Naive B cell (primary cell): ENCODE measurements at places on chromosomes 7 and 10.
A peak's percentile ranks its signal among the peaks of the same experiment; 100 is the strongest.

- no peak for DNase-seq
These were observed 103.4 kb upstream of the GLI3 start for GRCh38 chr7:42340436-42340835.

DNA sequence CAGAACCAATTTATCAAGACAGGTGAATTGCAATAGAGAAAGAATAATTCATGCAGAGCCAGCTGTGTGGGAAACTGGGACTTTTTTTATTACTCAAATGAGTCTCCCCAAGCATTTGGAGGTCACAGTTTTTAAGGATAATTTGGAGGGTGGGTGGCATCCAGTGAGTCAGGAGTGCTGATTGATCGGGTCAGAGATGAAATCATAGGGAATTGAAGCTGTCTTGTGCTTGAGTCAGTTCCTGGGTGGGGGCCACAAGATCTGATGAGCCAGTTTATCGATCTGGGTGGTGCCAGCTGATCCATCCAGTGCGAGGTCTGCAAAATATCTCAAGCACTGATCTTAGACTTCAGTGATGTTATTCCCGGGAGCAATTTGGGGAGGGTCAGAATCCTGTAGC lies 9.9 kb upstream of the MYO1G start:
- no peak for DNase-seq

GRCh38 chr10:79420974-79421688 lies 24.3 kb downstream of the ZCCHC24 start:
- DNase-seq, result no peak

DNA sequence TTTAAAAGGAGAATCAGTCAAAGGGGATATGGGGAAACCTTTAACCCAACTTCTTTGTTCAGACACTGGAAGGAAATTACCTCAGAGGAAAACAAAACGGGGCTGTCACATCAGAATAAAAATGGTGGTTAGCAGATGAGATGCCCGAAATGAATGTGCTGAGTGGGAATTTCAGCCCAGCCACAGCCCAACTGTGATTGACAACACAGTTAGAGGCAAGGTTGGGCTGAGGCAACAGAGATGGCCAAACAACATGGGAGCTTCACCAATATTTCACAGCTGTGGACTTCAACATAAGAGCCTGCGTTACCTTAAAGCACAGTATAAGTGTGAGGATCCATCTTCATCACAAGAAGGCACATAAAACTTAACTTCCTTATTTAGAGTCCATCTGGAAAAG lies 133.5 kb upstream of the PTPRZ1 start:
- no peak for DNase-seq

DNA sequence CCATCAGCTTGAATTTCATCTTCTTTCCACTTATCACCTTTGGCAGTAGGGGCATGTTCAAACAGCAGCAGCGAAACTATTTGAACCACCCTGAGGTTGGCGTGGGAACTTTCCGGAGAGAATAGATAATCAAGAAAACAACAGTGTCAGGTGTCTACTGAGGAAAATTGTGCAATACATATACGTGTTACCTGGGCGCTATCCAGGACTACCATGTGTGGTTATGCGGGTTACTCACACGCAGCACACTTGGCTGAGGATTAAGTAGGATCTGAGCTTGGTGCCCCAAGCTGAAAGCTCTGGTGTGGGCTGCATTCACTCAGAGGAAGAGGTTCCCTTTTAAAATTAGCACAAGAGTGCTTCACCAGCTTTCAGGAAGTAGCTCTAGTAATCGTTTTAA lies 8.8 kb upstream of the ABI1 start:
- DNase-seq, result no peak

- DNase-seq, result no peak
These were observed 173.5 kb upstream of the NFE2L3 start for GRCh38 chr7:25978466-25978865.

DNA sequence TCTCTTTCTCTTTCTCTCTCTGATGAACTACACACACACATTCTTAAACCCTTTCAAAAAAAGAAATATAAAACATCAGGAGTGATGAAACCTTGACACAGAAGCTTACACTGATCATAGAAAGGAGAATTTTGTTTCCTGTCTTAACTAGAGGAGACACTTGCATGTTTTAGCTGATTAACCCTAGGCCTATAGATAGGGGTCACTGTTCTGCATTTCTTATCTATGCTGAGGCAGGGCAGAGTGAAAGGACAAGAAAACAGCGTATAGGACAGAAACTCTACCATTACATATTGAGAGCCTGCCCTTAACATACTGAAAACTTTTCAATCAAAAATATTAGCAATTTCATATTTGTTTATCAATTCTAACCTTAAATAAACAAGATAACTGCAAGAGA lies 680.6 kb upstream of the MBL2 start:
- no peak for DNase-seq

- peak; percentile 33 for DNase-seq
These were observed 43.7 kb downstream of the DNAJB9 start for GRCh38 chr7:108613147-108613948.

DNA sequence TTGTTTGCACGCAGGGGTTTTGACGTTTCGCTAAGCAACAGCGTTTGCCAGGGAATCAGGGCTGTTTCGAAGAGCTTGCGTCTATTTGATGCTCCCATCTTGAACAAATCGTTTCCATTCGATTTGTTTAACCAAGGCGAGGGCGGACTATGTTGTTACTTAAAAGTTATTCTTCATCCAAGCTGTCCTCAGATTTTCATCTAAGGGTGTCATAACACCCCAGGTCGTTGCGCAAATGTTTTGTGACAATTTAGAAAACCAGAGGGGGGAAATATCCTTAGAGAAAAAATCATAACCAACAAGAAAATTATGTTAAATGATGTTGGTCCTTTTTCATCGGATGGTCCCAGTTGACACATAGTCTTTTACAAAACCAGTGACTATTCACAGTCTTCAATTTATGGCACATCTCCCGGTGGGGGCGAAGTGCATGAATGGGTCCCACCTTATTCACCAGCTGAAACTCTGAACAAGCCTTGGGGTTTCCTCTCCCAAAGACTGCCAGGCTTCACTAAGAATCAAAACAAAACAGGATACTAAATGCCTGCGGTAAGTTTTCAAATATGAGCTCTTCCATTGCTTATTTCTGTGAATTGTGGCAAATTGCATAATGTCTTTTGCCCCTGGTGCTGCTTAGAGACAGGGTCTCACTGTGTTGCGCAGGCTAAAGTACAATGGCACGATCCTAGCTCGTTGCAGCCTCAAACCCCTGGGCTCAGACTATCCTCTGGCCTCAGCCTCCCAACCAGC lies 109.9 kb downstream of the REEP3 start:
- no peak for DNase-seq

DNA sequence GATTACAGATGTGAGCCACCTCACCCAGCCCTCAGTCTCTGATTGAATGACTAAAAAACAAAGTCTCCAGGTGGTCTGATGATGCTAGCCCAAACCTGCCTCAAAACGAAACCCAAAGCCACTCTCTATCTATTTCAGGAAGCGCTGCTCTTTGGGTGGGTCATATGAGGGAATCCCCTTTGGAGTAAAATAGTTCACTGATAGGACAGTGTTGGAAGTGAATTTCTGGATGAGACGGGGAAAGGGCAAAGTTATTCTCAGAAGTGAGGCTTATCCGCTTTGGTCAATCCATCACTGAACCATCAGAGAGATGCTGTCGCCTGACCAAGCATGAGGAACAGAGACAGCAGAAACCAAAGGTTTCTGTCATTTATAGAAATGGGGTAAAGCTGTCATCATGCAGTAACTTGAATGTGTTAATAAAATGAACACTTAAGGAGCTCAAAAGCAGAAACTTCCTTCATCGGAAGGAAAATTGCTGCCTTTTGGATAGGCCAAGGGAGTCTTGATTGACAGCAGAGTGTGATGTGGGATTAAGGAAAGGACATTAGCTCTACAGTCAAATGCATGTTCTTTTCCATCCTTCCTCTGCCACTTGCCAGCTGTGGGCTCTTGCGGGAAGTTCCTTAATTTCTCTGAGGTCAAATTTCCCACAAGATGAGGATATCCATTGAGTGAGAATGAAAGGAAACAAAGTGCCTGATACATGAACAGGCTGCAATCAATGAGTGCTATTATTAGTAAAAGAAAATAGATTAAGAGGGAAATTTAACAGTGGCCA lies 64.9 kb upstream of the C1QL3 start:
- no peak for DNase-seq

DNA sequence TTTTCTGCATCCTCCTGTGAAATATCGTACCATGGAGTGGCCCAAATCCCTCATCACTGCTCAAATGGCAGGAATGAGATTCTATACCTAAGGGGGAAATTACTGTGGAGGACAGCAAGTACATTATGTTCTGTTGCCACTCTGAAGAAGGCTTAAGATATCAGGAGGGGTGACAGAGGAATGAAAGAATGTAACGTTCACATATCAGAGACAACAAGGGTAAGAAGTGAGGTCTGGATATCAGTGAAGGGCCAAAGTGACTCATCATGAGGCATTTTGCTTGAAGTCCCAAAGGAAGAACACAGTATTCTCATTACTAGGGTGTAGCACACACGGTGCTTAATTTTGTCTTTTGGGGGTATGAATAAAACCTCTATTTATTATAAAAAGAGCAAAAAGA lies 71.5 kb upstream of the SLC13A1 start:
- DNase-seq, result no peak

DNA sequence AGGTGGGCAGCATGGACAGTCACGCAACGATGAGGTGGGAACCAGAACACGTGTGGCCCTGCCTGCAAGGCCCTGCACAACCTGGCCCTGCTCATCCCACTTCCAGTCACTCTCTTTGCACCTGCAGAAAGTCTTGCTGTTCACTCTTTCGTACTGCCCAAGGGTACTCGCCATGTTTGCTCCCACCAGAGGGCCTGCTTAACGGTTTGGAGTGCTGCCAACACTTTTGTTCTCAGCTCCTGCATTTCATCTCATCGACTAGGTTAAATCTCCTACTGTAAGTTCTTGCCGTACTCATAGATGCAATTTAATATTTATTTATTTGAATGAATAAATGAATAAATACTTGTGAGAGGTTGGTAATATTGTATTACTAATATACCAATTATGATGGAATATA lies 315.3 kb downstream of the SDK1 start:
- no peak for DNase-seq

DNA sequence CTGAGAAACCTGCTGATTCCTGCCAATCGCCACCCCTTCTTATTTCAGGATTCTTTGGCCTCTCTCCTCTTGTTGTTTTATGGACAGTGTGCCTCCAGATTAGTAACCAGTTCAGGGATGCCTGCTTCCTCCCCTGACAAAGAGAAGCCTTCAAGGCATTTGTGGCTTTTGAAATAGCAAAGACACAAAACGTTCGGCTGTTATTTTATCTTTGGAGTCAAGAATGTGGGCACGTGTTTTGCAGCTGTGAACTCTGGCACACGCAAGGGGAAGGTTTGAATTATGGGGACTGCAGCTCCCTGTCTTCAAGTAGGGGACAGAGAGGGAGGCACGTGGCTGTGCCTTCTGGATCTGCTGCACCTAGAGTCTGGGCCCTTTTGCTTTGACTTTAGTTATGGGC lies 157.9 kb upstream of the GRB10 start:
- no peak for DNase-seq

DNA sequence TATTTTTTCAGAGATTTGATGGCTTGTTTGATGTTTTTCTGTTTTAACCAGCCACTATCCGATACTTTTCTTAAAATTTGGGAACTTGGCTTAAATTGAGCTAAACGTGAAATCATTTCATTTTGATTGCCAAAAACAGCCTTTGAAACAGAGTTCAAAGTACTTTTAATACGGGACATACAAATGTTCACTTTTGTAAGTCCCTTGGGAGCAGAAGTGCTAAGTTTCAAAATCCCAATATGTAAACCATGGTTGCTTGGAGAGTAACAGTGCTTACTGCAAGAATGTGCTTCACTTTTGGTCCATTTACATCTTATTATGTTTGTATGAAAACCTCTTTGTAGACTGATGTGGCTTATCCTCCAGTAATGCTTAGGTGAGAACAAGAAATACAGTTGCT lies 10.9 kb downstream of the PNPLA8 start:
- no peak for DNase-seq

DNA sequence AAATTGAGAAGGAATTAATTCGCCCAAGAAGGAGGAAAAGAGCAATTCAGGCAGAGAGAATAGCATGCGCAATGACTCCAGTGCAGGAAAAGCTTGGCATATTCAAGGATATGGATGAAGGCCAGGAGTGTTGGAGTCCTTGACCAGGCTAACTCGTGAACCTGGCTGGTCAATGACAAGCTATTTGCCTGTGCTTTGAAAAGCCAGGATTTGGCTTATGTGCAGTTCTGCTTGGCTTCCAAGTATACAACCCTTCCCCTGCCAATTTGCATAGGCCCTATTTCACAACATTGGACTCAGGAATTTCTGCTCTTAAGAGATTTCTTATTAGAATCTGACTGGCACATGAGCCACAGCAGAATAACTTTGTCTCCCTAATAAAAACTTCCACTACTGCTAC lies 72.3 kb upstream of the SP8 start:
- no peak for DNase-seq

GRCh38 chr7:38817526-38817925 lies 91.5 kb downstream of the VPS41 start:
- DNase-seq, result no peak

- no peak for DNase-seq
These were observed 258.0 kb downstream of the TRIL start for GRCh38 chr7:28700096-28700495.

GRCh38 chr7:974172-974571 lies 1.2 kb downstream of the COX19 start:
- no peak for DNase-seq
